Cardiac muscle cell (in vitro differentiated cells and primary cell): ENCODE measurements at places on chromosomes 3 and 15.
A peak's percentile ranks its signal among the peaks of the same experiment; 100 is the strongest.

DNA sequence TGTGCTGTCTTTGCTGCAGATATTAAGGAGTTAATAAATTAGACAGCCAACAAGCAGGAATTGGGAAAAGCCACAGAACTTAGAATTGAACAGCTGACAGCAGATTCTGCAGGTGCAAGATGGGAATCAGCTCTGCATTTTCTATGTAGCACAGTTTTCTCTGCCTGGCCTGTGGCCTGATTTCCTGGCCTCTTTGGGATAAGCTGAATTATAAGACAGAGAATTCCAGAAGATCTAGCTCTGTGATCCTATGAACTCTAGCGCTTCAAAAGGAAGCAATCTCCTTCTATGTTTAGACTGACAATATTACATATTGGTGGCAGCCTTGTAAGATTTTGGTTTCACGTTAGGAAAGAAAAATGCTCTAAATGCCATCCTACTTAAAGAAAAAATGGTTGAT is 24.0 kb upstream of the SOX2 start:
- DNase-seq, result no peak

DNA sequence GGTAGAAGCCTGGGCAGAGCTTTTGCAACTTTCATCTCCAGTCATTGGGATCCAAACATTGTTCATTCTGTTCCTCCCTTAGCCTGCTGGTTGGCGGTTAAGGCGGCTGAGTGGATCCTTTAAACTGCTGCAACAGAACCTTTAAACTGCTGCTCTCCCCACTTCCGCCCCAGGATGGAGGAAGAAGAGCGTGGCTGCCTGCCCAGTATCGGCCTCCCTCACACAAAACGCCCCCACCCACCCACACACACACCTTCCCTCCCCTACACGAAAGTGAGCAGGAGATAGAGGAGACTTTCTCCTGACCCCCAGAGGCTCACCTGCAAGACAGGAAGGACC is 460 bp upstream of the ZMAT3 start:
- peak; percentile 40 for DNase-seq

- DNase-seq, result no peak
Measured at GRCh38 chr15:28085489-28086174, 13.5 kb downstream of the OCA2 start.

GRCh38 chr3:79368403-79368802 is 399.4 kb downstream of the ROBO1 start:
- no peak for DNase-seq

GRCh38 chr15:39488516-39488915 is 92.4 kb upstream of the THBS1 start:
- peak; percentile 38 for DNase-seq

GRCh38 chr3:58157700-58158099 is 53.1 kb downstream of the DNASE1L3 start:
- no peak for DNase-seq

DNA sequence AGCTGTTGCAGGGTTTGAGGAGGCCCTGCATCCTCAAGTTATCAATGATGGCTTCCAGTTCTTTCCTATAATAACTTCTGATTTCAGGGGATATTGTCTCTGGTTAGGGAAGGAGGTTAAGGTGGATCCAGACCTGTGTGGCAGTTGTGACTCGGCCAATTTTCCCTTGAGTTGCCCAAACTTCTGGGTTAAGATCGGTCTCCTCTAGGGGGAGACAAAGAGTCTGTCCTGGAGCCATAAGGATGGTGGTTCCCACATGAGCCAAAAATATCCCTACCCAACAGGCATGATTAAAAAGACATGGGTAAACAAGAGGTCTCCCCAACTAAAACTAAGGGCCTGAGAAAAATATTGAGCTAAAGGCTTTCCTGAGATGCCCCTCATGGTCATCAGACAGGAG is 227.5 kb upstream of the MDFIC2 start:
- no peak for DNase-seq

- DNase-seq, result no peak
Measured at GRCh38 chr3:94365006-94365405, 302.1 kb downstream of the NSUN3 start.

DNA sequence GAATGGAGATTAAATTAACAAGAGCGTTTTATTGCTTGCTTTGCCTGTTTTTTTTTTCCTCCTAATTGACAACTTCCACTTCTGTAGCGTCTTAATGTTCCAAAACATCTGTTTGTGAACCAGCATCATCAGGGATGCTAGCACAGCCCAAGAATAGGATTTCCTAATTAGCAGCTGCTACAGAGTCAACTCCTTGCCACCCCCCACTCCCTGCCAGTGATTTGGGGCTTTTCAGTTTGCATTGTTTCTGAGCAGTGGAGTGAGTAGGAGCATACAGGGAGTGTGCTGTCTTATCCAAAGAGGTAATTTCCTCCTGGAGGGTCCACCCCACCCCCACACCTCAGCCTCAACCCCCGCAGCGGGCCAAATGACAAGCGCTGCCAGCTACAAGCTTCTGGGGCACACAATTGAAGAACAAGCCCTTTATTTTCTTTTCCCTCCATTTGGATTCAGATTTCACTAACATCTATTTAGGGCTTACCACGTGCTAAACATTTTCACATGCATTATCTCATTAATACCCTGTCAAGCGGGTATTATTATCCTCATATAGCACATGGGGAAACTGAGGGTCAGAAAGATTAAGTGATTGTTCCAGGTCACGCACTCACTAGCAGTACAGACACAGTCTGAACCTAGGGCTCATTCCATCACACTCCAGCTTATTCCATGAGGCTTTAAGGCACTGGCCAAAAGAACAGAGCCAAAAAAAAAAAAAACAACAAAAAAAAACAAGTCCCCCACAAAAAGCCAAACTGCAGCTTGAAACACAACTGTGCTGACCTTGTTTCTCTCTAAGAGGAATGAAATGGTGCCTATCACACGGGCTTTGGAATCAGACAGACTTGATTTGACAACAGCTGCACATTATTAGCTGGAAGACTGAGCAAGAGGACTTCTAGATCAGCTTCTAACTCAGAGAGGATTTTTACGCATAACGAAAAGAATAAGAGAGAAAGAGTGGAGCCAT is 16.4 kb downstream of the HEG1 start:
- no peak for DNase-seq

DNA sequence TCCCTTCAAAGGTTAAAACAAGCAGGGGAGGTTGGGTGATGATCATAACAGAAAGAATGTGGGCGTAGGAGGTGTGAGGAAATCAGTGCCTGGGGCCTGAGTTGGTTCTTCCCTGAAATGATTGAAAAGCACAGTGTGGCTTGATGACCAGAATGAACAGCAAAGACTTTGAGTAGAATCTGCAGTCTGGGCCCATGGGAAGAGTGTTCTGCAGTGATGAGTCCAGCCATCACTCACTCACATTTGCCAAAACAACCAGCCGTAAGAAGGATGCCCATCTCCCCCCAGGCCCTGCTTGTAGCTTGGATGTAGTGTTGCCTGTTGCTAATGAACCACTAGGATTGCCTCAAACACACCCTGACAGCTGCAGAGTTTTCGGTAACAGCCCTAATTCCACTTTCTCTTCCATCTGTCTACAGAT is 67.9 kb downstream of the VGLL3 start:
- peak; percentile 78 for DNase-seq

DNA sequence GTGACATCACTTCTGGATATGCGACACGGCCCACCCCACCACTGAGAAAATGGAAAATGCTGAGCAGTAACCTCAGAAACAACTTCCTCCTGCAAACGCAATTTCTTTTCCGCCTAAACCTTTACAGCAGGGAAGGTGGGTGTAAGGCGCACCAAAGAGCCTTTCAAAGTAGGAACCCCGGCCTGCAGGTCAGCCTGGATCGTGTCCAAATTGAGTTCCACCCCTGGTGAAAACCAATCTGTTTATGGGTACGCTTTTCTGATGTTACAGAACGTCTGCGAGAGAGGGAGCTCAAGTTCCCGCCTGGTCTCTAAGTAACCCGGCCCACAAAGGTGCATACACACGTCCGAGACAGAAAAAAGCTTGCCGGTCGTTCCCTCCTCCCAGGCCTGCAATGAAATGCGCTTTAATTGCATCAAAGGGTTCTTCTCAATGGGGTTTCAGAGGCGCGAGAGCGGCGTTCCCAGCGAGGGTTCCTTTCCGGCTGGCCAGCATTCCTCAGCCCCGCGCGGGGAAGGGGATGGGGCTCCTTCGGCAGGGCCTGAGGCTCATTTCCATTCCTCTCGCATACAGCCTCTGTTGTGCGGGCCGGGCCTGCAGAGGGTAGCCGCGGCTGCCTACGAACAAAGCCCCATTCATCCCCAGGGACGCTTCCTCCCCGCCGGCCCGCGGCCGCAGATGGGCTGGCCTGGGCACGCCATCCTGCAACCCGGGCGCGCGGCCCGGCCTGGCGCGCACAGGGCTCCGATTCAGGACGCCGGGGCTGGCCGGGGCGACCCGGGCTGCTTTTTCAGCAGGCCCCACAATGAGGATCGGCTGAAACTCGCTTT is 138.1 kb downstream of the TMCO5A start:
- peak; percentile 60 for DNase-seq

DNA sequence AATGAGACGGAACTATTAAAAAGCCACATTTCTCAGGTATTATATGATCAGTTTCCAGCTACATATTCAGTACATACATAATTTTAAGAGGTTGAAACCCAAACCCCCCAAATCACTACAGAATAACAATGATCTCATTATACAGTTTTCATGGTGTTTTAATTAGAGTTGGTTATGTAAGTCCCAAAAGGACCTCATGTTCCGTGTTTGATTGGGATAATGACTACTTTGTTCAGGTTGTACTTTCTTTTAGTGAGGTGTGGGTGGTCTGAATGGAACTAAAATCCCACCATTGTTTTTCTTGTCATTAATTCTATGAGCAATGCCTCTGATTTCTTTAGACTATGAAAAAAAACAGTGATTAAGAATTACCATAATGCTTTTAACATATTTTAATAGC is 905.6 kb downstream of the NAALADL2 start:
- DNase-seq, result no peak

DNA sequence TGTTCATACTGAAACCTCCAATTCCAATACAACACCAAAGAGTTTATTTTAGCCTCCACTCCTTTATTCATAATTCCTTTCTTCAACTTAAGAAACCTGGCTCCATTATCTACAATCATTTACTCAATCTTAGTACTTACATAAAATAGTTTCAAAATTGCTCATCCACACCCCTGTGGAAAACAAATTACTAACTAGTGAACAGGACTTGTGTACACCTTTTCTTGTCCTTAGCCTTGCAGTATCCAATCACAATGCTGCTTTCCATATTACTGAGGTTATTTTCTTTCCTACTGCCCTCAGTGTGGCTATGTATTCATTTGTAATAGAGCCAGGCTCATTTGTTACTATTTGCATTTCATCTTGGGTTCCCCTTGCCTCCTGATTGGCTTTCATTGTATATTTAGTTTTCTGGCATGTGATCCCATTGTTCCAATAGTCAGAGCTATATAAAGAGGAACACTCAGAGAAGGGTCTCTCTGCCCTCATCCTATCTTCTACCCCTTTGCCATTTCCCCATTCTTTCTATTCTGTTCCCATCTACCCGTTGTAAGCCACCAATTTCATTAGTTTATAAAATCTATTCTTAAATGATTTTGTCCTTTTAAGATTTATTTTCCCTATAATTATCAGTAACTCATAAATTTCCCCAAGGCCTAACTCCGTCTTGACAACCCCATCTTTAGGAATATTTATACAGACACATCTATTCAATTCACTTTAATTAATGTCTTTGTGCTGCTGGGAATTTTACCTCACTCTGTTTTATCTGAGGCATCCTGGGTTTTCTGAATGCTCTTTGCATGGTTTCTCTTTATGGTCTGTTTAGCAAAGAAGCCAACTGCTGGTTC is 67.9 kb upstream of the RBP1 start:
- DNase-seq, result no peak

DNA sequence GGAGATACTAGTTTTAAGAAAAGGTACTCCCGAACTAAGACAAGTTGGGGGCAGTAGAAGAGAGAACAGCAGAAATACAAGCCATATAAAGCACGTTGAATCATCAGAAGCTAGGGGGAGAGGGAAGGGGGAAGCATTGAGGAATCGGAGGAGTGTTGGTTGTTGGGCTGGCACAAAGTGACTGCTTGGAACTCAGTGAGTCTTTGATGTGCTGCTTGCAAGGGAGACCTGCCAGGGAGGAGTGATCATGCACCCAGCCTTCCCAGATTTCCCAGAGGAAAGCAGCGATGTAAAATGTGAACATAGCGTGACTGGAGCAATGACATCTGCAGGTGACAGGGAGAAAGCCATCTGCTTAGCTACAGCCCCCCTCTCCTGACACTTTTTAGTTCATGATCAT is 192.4 kb upstream of the IL12A start:
- no peak for DNase-seq

- DNase-seq, result peak; percentile 57
Measured at GRCh38 chr3:186596568-186597287, 16.1 kb upstream of the AHSG start.

DNA sequence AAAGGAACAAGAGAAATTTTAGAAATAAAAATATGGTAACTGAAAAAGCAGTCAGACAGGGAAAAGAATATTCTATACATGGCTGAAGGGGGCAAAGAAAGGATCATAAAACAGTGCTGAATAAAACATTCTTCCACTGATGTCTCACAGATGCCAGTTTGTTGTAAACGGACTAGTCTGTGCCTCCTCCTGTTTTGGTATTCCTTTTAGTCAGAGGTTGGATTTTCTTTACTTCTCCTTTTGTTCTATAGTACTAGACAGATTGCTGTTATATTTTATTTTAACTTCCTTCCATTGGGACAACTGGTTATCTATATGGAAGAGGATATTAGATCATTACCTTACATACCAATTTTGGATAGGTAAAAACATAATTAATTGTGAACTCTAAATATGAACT is 16.0 kb upstream of the GNB5 start:
- DNase-seq, result no peak

DNA sequence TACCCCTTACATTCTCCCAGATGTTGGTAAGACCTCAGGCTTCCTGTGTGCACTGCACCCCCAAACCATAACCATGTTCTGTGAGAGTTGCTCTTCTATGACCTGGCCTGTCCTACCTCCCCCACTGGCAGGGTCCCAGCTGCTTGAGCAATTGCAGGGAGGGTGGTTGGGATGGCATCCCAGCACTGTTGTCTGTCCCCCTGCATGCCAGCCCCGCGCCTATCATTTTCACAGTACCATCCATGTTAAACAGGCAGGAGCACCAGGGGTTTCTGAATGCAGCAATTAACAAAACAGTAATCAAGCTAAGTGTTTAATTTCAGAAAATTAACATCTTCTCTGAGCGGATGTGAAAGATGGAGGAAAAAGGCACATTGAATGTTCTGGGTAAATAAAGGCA is 345.5 kb downstream of the EPHB1 start:
- no peak for DNase-seq

DNA sequence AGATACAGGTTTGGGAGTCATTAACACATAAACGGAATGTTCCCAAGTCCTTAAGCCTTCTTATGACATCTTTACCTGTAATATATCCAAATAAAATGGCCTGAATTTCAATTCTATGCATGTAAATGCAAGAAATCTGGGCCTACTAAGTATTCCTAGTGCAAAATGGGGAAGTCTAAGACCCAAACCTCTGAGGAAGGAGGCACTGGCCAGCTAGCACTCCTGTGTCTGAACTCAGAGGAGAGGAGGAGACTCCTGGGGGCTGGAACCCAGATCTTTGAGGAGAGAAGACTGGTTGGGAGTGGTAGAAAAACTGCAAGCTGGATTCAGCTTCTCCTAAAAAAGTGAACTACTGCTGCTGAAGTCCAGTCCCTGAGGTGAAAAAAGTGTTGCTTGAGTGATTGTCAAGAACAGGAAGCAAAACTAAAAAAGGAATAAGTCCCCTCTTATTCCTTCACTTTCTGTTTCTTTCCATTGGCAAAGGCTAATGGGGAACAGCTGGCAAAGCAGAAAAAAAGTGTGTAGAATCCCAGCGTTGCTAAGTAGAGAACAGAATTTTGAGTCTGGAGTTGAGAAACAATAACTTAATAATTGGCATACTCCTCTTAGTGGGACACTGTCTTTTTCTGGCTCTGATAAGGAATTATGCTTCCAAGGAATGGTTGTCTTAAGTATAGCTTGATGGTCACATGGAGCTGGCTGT is 54.8 kb upstream of the ATP2C1 start:
- no peak for DNase-seq
